Neural crest cell (in vitro differentiated cells): ENCODE measurements at places on chromosomes 5 and 9.

GRCh38 chr5:5854087-5854486 lies 431.6 kb downstream of the ICE1 start:
- DNase-seq, result no peak

DNA sequence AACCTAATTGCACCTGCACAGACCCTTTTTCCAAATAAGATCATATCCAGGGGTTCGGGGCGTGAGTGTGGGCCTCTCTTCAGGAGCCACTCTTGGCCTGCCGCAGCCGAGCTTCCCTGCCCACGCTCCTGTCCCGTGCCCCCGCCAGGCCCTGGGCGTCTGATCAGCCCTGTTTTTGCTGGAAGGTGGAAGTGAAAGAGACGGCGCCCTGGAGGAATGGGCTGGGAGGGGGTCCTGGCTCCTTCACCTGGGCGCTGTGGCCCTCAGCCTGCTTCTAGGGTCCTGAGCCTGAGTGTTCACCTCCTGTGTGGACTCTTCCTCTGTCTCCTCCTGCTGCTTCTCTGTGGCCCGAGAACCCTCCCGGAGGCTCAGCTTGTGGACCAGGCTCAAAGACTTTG lies 11.2 kb upstream of the COL5A1 start:
- DNase-seq, result no peak

DNA sequence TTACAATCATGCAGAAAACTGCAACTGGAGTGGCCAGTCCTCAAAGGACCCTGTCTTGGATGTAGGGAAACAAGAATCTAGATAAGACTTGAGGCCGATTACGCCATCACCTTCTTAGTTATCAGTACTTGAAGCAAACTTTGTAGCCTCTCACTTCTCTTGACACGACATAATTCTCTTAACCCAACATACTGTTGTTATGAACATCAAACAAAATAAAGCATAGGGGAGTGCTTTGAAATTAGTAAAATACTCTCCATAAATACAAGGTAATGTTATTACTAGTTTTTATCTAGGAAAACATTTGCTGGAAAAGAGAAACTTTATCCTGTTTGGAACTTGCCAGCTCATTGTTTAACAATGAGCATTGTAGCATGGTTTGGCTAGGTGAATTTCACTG lies 574.9 kb upstream of the DMAC1 start:
- DNase-seq, result no peak

DNA sequence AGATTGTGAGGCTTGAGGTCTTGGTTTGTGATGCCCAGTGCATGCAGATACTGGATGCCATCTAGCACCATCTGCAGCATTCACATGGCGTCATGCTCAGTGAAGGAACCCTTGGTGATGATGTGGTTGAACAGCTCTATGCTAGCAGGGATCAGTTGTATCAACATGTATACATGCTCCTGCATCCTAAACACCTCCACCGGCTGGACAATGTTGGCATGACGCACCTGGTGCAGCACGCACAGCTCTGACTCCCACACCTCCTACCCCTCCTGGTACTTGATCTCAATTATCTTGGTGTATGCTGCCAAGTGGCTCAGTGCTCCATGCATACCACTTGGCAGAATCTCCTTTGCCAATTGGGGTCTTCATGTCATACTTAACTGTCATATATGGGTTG lies 49.1 kb downstream of the MTREX start:
- no peak for DNase-seq

DNA sequence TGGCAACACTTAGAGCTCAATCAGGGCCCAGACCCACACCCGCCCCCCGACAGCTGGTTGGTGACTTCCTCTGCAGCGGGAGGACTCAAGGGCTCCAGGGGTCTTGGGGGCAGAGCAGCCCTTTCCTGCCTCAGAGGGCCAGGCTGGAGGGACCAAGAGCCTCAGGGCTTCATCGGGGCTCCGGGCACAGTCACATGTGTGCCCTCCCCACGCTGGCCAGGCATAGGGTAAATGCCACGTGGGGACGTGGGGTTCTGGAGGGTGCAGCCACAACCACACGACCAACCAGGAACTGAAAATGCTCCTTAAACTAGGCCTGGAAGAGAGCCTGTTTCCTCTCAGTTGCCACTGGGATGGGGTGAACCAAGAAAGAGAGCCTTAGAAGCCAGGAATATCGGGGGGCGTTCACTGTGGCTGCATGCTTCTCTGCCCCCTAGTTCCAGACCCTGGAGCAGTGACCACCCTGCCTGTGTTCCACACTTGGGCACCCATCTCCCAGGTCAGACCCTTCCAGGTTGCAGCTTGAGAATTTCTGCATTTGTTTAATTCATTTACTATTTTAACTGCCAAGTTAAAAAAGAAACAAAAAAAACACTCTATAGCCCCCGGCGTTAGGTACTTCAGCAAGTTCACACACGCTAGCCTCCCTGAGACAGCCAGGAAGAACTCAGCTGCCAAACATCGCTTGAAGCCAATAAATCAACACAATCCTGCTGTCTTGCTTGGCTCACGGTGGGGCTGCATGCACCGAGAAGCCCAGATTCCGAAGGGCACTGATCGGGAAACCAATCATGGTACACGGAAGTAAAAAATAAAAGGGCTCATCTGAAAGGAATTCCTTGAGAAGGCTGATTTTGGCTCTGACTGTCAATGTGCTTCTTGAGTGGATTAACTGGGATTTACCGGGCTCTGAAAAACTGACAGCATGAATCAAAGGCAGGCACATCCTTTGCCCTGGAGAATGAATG lies 56.1 kb upstream of the PHYKPL start:
- no peak for DNase-seq

DNA sequence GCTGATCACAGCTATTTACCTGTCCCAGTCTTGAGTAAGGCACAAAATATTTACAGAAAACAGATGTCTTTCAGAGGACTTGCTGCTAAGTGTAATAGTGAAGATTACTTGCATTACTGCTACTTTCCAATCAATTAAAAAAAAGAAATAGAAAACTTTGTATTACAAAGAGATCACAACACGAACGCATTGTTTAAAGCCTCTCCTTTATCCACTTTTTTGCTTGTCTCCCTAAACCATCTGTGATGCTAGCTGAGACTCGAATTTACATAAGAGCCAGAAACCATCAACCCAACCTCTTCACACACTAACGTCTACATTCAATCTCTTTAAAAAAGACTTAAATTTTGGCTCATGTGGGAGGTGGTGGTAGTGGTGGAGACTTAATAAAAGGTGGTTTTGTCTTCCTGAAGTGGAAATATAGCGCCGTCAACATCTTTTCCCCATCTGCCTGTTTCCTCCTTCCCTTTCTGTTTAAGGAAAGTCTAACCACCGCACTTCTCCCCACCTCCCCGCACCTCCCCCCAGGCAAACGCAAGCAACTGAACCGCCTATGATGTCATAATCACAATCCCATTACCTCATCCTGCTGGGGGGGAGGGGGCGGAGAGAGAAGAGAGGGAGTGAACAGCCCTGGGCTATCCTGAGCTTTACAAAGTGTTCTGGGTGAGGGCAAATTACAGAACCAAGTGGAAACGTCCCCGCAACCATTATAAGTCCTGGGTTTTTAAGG lies 948 bp upstream of the FAM53C start:
- no peak for DNase-seq

- no peak for DNase-seq
Observed at GRCh38 chr9:106450549-106450948, 412.4 kb upstream of the ZNF462 start.

DNA sequence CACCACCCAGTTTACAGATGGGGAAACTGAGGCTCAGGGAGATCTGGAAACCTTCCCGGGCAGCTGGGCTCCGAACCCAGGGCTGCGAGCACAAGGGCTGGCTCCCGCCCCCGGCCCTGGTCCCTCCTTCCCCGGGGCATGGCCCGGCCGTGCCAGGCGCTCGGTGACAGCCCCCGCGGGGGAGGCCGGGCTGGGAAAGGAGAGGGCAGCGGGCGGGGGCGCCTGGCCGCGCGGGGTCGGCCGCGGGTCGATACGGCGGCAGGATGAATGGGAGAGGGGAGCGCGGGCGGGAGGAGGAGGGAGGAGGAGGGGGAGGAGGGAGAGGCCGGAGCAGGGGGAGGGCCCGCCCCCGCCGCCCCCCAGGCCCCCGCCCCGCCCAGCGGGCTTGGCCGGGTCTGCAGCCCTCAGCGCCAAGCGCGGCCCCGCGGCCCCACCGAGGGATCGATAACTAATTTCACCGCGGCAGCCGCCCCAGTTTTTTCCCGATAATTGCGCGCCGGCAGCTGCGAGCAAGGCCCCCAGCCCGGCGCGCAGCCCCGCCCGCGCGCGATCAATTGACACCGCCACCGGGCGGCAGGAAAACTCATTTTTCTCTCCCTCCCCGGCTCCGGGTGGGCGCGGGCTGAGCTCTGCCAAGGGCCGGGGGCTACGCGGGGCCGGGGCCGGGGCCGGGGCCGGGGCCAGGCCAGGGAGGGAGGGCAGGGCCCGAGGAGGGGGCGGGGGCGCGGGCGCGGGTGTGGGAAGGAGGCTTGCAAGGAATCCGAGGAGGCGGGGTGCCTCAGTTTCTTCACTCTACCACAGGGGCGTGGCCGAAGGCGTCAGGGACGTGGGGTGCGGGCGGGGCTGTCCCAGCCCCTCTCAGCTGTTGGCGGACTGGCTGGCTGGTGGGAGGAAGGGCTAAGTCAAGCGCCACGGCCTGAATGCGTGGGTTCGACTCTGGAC lies 52.1 kb downstream of the C9orf50 start:
- DNase-seq, result peak; percentile 64

GRCh38 chr9:1200847-1201251 lies 150.7 kb downstream of the DMRT2 start:
- no peak for DNase-seq
